ENCODE measurements at places on chromosomes 6 and 20. TPM values are rescaled to one million over a fixed set of nuclear protein-coding genes. Genes with fewer than 3 reads are reported as not detected.

DNA sequence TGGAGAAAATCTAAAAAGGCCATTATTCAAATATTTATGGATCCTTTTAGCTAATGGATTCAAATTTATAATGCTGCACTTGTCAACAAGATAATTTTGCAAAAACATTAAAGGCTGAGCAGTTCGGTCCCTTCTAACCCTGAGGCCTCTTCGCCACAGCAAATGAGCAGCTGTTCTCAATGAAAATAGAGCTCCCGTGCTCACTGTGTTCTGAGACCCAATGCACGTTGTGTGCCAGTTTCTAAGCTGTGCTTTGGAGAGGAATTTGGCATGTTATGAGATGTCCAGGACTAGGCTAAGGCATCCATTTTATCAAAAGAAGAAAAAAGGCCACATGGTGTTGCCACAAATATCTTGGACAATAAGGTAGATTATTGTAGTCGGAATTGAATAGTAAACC lies 220.1 kb upstream of the TSHZ2 start:
- H3K27me3 ChIP-seq, result no peaks in the 10 kb centered on the region
- H3K27ac ChIP-seq, result no peak overlapping the region
- H3K4me1 ChIP-seq, result no peaks in the 10 kb centered on the region
- DNase-seq, result no peak
- H3K4me3 ChIP-seq, result no peak overlapping the region

- H3K36me3 ChIP-seq, result no peaks in the 10 kb centered on the region
- H3K4me1 ChIP-seq, result no peaks in the 10 kb centered on the region
- no peak overlapping the region for H3K27ac ChIP-seq
- peaks cover 2% of the 10 kb centered on the region for H3K27me3 ChIP-seq
- no peak for DNase-seq
Measured at GRCh38 chr20:52747845-52748284, 224.3 kb upstream of the TSHZ2 start.

The PROCR gene
- 1.5 TPM for total RNA-seq

DNA sequence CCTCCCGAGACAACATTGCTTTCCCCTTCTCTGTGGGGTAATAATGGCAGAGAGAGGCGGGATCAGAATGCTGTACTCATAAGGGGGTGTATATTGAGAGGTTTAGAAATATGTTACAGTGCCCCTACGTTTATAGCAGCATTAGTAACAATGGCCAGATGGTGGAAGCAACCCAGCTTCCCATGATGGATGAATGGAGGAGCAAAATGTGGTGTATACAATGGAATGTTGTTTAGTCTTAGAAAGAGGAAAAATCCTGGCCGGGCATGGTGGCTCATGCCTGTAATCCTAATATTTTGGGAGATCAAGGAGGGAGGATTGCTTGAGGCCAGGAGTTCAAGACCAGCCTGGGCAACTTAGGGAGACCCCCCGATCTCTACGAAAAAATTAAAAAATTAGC lies 12.9 kb downstream of the BANF2 start:
- peaks cover 3% of the 10 kb centered on the region for H3K27me3 ChIP-seq
- H3K4me1 ChIP-seq, result no peaks in the 10 kb centered on the region
- no peaks in the 10 kb centered on the region for H3K36me3 ChIP-seq
- no peak for DNase-seq

GRCh38 chr6:34065466-34066217 lies 80.2 kb downstream of the GRM4 start:
- no peaks in the 10 kb centered on the region for H3K4me1 ChIP-seq
- no peaks in the 10 kb centered on the region for H3K36me3 ChIP-seq
- H3K27ac ChIP-seq, result no peak overlapping the region
- H3K27me3 ChIP-seq, result peaks cover 3% of the 10 kb centered on the region
- H3K4me3 ChIP-seq, result no peak overlapping the region

DNA sequence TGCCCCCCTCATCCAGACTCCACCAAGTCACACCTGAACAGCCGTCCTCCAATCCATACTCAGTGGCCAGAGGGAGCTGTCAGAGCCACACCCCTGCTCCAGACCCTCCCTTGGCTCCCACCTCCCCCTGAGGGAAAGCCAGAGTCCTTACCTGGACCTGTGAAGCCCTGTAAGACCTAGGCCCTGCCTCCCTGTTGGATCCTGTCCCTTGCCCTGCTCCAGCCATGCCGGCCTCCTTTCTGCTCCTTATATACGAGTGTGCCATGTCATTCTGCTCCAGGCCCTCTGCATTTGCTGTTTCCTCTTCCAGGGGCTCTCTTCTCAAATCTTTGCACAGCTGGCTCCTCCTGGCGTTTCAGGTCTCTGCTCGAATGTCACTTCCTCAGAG lies 100.3 kb upstream of the MYL9 start:
- no peak for DNase-seq
- peaks cover 2% of the 10 kb centered on the region for H3K27me3 ChIP-seq

- no peaks in the 10 kb centered on the region for H3K27me3 ChIP-seq
- H3K4me3 ChIP-seq, result no peak overlapping the region
- no peak for DNase-seq
- H3K36me3 ChIP-seq, result peaks cover 9% of the 10 kb centered on the region
- H3K4me1 ChIP-seq, result peaks cover 34% of the 10 kb centered on the region
Measured at GRCh38 chr6:135096403-135097130, 41.9 kb upstream of the HBS1L start.

The DNAH8 gene
- 0.15 TPM for total RNA-seq

The IDH3B gene
- 96.0 TPM for total RNA-seq

The TIAM2 gene
- total RNA-seq, result 14.6 TPM

The HLA-DOA gene
- 11.8 TPM for total RNA-seq

- no peak overlapping the region for H3K27ac ChIP-seq
- H3K36me3 ChIP-seq, result no peaks in the 10 kb centered on the region
- DNase-seq, result no peak
- H3K4me3 ChIP-seq, result no peak overlapping the region
Measured at GRCh38 chr20:44074252-44075151, 112.5 kb downstream of the JPH2 start.

DNA sequence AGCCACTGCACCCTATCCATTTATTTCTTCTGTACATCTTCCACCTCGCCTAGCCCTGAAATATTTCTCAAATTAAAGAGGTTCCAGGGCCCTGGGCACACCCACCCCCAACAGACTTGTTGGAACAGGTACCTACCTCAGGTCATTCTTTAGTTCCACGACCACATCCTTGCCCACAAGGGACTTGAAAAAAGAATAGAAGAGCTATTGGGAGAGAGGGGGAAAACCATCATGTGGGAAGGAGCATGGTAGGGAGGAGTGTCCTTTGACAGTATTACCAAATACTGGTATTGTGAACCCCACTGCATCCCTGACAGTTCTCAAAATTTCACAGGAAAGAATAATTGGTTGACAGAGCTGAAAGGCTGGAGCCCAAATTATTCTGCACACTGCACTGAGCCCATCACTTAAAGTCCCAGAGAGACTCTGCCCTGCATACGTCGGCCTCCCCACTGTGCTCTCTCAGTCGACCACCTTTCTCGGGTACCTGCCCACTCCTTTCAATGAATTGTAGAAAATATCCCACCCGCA lies 762 bp downstream of the LSM2 start:
- peak overlapping the region; percentile 94 for H3K4me3 ChIP-seq
- no peaks in the 10 kb centered on the region for H3K27me3 ChIP-seq
- no peak for DNase-seq
- peaks cover 41% of the 10 kb centered on the region for H3K4me1 ChIP-seq
- H3K27ac ChIP-seq, result peak overlapping the region; percentile 89

DNA sequence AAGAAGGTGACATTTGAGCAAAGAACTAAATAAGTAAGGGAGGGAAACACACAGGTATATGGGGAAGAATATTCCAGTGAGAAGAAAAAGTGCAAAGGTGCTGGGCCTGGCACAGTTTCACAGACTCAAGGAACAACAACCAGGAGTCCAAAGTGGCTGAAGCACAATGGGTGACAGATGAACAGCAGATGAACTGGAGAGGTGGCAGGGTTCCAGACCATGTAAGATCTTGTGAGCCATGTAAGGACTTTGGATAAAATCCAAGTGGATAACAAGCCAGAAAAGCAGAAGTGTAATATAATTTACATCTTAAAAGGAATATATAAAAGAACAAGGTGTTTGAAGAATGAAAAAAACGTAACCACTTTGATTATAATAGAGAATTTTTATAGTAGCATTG lies 87.9 kb downstream of the MMS22L start:
- no peak for DNase-seq
- H3K27me3 ChIP-seq, result no peaks in the 10 kb centered on the region
- H3K27ac ChIP-seq, result no peak overlapping the region

The HRH3 gene
- not detected for total RNA-seq

The RIPOR3 gene
- total RNA-seq, result not detected

All from activated CD8-positive, alpha-beta memory T cell treated with anti-CD3 and anti-CD28 coated beads, Interleukin-2, amount 10 ng/mL, durations not matched to agents 7 days and 5 days (primary cell).